ENCODE measurements at places on chromosomes 1 and 21.

DNA sequence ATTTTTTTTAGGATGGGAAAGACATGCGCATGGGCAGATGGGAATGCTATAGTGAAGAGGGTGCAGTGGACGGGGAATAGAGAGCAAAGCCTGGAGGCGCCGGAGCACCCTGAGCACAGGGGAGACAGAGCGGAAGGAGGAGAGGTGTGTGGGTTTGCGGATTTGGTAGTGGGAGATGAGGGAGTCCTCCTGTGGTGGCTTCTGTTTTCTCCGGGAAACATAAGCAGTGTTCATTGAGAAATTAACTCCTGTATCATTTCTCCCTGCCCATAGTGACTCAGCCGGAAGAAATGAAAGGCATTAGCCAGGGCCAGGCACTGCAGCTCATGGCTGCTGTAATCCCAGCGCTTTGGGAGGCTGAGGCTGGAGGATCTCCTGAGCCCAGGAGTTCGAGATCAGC is 4.7 kb upstream of the PTPRF start:
- no peak for DNase-seq

- DNase-seq: no peak
Observed at GRCh38 chr1:43620956-43621355, 29.0 kb upstream of the KDM4A start.

DNA sequence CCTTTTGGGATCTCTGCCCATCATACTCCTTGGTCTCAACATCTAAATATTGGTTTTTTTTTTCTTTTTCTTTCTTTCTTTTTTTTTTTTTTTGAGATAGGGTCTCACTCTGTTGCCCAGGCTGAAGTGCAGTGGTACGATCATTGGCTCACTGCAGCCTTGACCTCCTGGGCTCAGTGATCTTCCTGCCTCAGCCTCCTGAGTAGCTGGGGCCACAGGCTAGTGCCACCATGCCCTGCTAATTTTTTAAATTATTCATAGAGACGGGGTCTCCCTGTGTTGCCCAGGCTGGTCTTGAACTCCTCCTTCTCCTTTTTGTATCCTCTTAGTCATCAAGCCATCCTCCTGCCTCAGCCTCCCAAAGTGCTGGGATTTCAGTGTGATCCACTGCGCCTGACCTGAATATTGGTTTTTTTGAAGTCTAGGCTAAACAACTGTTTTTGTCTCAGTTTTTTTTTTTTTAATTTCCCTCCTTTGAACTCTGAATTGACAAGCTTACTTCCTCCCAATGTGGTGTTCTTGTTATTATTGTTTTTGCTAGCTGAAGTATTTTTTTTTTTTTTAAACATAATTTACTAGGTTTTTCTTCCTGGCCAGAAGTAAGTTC is 30.9 kb downstream of the MAPKAPK2 start:
- DNase-seq: no peak

- no peak for DNase-seq
Observed at GRCh38 chr1:200415789-200416593, 6.2 kb upstream of the ZNF281 start.
